ENCODE measurements at places on chromosomes 1 and 21.

DNA sequence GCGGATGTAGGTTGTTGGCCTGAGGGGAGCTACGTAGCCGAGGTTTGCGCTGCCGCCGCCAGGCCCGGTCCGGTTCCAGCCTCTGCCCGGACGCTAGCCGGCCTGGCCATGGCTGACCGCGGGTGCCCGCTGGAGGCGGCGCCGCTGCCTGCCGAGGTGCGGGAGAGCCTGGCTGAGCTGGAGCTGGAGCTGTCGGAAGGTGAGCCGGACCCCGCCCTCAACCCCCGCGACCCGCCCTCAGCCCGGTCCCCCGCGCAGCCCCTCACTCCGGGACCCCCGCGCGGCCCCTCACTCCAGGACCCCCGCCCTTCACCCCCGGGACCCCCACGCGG lies 299 bp downstream of the DIP2A start:
- no peak for DNase-seq

GRCh38 chr1:207103892-207104373 lies at the start of gene C4BPA:
Gene C4BPA (plus strand): TSS chr1:207104233. CDS start chr1:207113026, 8,793 bp downstream.
- no peak for DNase-seq

DNA sequence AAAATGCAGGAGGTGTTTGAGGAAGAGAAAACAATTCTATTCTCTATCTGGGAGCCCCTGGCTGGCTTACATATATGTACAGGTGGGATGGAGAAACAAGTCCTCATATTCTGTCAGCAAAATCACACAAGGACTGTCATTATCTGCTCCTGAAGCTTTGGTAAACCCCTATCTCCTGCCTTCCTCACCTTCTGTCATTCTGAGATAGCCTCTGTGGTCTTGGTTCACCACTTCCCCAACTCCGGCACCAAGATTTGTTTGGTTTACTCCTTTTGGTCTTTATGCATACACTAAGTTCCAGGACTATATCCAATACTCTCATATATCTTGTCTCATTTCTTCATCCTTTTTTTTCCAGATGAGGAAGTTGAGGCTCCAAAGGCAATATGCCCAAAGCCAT lies 551.1 kb downstream of the PLPP3 start:
- DNase-seq, result no peak

DNA sequence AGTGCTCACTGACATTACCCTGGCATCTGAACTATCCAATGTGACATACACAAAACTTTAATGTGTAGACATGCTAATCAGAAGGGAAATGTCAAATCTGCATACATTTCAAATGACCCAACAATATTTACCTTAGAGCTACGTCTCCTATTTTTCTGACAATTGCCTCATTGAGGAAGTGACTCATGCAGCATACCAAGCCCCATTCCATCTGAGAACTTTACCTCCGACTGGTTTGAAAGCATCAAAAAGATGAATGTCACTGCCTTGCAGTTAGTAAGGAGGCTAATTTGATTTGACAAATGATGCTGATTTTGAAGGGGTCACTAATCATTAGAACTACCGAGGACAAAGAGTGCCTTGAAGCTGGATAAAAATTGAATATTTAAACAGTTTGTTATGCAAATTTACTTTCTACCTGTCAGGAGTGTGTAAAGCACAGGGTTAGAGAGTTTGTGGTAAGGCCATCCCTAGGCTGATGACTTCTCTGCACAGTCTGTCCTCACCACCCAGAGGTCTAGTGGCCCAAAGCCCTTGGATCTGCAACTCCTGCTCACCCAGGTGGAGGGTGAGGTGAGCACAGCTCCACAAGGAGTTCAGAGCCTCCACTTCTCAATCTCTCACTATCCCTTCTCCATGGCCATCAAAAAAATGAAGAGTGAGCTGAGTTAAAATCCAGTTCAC lies 500.3 kb upstream of the C1orf87 start:
- DNase-seq, result no peak

GRCh38 chr1:15106608-15107007 lies 46.9 kb upstream of the TMEM51 start:
- no peak for DNase-seq

DNA sequence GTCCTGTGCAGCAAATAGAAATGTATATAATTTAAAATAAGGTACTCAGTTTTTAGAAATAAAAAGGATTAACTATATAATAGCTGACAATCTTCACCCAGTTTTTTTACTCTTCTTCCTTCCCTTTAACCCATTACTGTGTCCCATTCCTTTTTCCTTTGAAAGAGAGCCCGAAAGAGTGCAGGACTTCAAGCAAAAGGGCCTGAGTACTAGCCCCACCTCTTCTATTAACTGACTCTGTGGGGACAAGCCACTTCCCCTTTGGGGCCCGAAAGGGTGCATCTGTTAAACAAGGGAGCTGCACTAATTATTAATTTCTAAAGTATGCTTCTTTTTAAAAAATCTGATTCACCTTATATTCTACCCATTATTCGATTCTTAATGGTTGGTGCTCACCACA lies 3.3 kb downstream of the USP24 start:
- no peak for DNase-seq

- no peak for DNase-seq
Measured at GRCh38 chr1:2789164-2789985, 12.1 kb downstream of the TTC34 start.

DNA sequence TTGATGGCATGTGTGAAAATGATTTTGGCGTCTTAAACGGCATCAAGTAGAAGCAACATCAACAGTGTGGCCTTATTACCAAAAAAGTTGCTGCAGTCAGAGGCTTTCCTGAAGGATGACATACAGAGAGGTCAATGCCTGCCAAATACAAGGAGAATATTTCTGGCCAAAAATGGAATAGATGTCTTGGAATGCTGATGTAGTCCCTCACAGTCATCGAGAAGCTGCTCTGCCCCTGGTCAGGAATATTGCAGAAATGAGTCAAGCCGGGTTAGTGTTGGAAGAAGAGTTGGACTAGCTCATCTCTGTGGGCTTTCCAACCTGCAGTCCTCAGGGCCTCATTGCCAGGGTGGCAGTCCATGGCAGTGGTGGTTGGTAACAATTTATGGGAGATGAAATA lies 42.1 kb downstream of the NOS1AP start:
- no peak for DNase-seq

DNA sequence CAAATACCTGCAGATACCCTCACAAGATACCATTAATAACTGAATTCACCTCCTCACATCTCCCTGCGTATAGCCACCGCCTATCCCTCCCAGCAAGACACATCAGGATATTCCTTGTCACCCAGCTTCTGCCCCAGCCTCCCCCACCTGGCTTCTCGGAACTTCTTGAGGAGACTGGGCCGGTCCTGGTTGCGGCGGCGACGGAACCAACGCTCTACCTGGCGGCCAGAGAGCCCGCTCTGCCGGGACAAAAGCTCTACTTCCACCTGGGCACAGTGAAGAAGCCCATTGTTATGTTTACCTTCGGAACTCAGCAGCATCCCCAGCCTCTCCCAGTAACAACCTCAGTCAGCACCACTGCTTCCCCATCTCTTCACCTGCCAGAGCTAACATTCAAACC lies 6.7 kb downstream of the CERS2 start:
- DNase-seq, result no peak

- DNase-seq, result no peak
Measured at GRCh38 chr1:93758842-93759515, 77.3 kb upstream of the BCAR3 start.

DNA sequence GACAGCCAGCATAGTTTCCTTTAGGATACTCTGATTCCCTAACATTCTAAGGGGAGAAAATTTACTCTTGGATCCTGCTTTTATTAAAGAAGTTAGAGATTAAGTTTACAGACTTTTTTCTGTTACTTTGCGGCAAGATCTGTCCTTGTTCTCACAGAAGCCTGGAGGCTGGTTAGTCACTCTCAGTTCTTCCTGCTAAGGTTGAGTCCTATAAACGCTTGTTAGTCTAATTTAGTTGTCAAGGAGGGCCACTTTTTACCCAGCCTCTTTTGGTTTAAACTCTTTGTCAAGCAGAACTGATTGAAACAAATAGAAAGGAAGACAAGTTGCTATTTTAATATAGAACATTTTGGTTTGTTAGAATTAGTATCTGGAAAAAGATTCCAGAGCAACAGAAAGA lies 89.7 kb downstream of the C21orf91 start:
- no peak for DNase-seq

All from activated naive CD4-positive, alpha-beta T cell (primary cell).